ENCODE measurements at places on chromosomes 4 and X. TPM values are rescaled to one million over a fixed set of nuclear protein-coding genes. Genes with fewer than 3 reads are reported as not detected.

Gene PDE5A
- total RNA-seq, result 13.8 TPM

Gene PIM2
- total RNA-seq, result 4.6 TPM

Gene P2RY4
- total RNA-seq, result not detected

GRCh38 chrX:119121341-119121740 is 6.3 kb downstream of the KIAA1210 start:
- H3K36me3 ChIP-seq, result no peaks in the 10 kb centered on the region
- no peak overlapping the region for H3K27ac ChIP-seq
- H3K4me1 ChIP-seq, result no peaks in the 10 kb centered on the region
- no peaks in the 10 kb centered on the region for H3K27me3 ChIP-seq
- H3K4me3 ChIP-seq, result no peak overlapping the region
- DNase-seq, result peak; percentile 75

DNA sequence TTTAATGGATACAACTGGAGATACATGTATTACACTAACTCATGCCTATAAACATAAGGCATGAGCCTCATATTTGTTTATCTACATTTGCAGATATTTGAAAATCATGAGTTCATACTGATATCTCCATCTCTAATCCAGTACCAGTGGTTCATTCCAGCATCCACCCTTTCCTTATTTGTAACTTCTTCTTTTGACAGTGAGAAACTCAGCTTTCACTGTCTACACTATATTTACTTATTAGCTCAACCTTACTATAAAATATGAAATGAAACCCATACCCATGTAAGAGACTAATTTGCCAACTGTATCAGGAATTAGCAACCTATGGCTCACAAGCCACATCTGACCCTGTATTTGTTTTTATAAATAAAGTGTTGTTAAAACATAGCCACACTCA is 161.9 kb upstream of the GPRIN3 start:
- H3K27ac ChIP-seq, result peak overlapping the region; percentile 77
- no peaks in the 10 kb centered on the region for H3K36me3 ChIP-seq
- peaks cover 25% of the 10 kb centered on the region for H3K4me1 ChIP-seq
- peak overlapping the region; percentile 47 for H3K4me3 ChIP-seq
- H3K27me3 ChIP-seq, result no peaks in the 10 kb centered on the region
- peak; percentile 2 for DNase-seq

DNA sequence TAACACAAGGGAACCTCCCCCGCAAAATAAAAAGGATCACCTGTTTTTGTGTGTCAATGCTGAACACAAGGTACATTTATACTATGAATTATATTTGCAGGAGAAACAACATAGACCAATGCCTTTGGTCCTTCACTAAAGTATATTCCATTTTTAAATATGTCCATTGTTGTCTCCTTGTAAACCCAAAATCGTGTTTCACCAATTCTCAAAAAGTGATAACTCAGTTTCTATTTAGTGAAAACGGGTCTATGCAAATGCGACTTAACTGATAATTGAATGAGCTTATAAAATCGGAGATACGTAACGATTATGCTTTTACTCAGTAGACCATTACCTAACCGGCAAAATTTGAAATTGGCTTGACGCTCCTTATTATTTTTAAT is 2.1 kb downstream of the BRWD3 start:
- no peaks in the 10 kb centered on the region for H3K27me3 ChIP-seq
- H3K4me1 ChIP-seq, result no peaks in the 10 kb centered on the region
- H3K27ac ChIP-seq, result no peak overlapping the region
- no peaks in the 10 kb centered on the region for H3K36me3 ChIP-seq

GRCh38 chr4:20297783-20298182 is 46.1 kb downstream of the SLIT2 start:
- no peaks in the 10 kb centered on the region for H3K27me3 ChIP-seq
- no peak for DNase-seq
- peaks cover 37% of the 10 kb centered on the region for H3K4me1 ChIP-seq
- no peak overlapping the region for H3K4me3 ChIP-seq
- no peaks in the 10 kb centered on the region for H3K36me3 ChIP-seq
- H3K27ac ChIP-seq, result peak overlapping the region; percentile 3

- no peak overlapping the region for H3K4me3 ChIP-seq
- H3K27me3 ChIP-seq, result no peaks in the 10 kb centered on the region
- H3K27ac ChIP-seq, result no peak overlapping the region
- DNase-seq, result no peak
Observed at GRCh38 chr4:112940336-112940735, 109.1 kb upstream of the ANK2 start.

- H3K4me1 ChIP-seq, result peaks cover 5% of the 10 kb centered on the region
- no peaks in the 10 kb centered on the region for H3K27me3 ChIP-seq
- no peak overlapping the region for H3K27ac ChIP-seq
- H3K4me3 ChIP-seq, result no peak overlapping the region
Observed at GRCh38 chrX:150570512-150570911, 2.1 kb downstream of the MTM1 start.

DNA sequence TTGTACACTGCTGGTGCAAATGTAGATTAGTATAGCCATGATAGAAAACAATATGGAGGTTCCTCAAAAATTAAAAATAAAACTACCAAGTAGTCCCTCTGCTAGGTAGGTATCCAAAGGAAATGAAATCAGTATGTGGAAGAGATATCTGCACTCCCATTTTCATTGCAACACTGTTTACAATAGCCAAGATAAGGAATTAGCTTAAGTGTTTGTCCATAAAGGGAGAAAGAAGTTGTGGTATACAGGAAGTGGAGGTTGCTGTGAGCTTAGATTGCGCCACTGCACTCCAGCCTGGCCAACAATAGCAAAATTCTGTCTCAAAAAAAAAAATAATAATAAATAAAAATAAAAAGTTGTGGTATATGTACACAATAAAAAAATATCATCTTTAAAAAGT is 325.0 kb upstream of the EMCN start:
- H3K27ac ChIP-seq, result no peak overlapping the region
- no peak for DNase-seq
- H3K27me3 ChIP-seq, result no peaks in the 10 kb centered on the region
- H3K36me3 ChIP-seq, result no peaks in the 10 kb centered on the region
- H3K4me3 ChIP-seq, result no peak overlapping the region

DNA sequence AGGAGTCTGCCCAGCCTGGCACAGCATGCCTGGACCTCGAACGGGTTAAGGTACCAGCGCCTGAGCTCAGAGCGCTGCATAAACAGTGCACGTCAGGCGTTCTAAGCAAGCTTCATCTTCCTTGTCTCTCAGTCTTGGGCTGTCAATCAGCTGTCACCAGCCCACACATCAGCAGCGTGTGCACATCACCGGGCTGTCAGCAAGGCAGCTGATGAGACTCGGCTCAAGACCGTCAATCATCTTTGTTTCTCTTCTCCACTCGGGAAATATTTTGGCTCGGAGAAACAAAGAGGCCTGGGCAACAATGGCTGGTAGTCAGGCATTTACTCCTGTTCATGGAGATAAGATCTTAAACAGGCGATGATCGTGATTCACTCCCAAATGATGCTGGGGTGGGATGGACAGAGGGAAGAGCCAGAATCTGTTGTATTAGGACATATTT is 141.3 kb downstream of the LDB2 start:
- peaks cover 38% of the 10 kb centered on the region for H3K4me1 ChIP-seq
- H3K27ac ChIP-seq, result peak overlapping the region; percentile 57
- H3K4me3 ChIP-seq, result peak overlapping the region; percentile 33
- H3K27me3 ChIP-seq, result no peaks in the 10 kb centered on the region
- H3K36me3 ChIP-seq, result peaks cover 4% of the 10 kb centered on the region

DNA sequence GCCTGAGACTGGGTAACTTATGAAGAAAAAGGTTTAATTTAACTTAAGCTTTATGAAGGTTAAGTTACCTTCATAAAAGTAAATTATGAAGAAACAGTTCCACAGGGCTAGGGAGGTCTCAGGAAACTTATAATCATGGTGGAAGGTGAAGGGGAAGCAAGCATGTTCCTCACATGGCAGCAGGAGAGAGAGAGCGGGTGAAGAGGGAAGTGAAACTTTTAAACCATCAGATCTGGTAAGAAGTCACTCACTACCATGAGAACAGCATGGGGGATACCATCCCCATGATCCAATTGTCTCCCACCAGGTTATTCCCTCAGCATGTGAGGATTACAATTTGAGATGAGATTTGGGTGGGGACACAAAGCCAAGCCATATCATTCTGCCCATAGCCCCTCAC is 944.7 kb upstream of the NDST4 start:
- no peaks in the 10 kb centered on the region for H3K36me3 ChIP-seq
- H3K4me3 ChIP-seq, result no peak overlapping the region
- no peaks in the 10 kb centered on the region for H3K27me3 ChIP-seq
- no peak for DNase-seq
- no peak overlapping the region for H3K27ac ChIP-seq

DNA sequence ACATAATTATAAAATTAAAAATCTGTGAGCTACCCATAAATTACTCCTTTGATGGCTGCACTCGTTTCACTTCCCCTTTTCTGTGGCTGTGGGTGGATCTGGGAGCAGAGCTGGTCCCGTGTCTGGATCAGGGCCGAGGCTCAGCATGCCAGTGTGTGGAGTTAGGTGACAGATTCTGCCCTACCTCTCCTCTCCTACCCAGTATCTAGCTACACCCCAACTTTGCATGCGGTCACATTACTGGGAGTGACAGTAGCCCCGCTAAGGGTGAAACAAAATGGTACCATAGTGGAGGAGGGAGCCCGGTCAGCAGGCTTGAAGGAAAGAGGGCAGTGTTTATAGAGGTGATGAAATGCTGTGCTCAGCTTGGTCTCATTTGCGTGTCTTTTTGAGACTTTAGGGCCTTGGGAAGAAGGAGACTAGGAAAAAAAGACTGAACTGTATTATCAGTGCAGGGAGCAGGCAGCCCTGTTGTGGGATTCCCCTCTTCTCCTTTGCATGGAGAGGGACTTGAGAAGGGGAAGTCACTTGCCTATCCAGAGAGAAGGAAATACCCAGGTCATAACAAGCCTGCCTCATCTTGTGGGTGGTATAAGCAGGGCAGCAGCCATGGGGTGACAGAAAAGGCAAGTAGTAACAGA is 48.4 kb downstream of the ARHGAP10 start:
- no peak overlapping the region for H3K4me3 ChIP-seq
- DNase-seq, result no peak
- peaks cover 17% of the 10 kb centered on the region for H3K4me1 ChIP-seq
- H3K27ac ChIP-seq, result no peak overlapping the region
- no peaks in the 10 kb centered on the region for H3K36me3 ChIP-seq

GRCh38 chr4:159855731-159856130 is 752.9 kb downstream of the RAPGEF2 start:
- DNase-seq, result no peak
- no peak overlapping the region for H3K27ac ChIP-seq
- H3K4me3 ChIP-seq, result no peak overlapping the region
- H3K4me1 ChIP-seq, result no peaks in the 10 kb centered on the region
- H3K36me3 ChIP-seq, result no peaks in the 10 kb centered on the region

GRCh38 chr4:676871-677235 is 2.5 kb downstream of the MYL5 start:
- no peak overlapping the region for H3K4me3 ChIP-seq
- H3K27ac ChIP-seq, result no peak overlapping the region
- 0 out of 2 replicates have a peak, but pooled peaks cover 6% of the 10 kb centered on the region for H3K4me1 ChIP-seq
- no peak for DNase-seq

- no peak overlapping the region for H3K4me3 ChIP-seq
- H3K36me3 ChIP-seq, result no peaks in the 10 kb centered on the region
- H3K27me3 ChIP-seq, result no peaks in the 10 kb centered on the region
- peak; percentile 39 for DNase-seq
Observed at GRCh38 chrX:102517326-102517725, 787 bp upstream of the TMSB15A start.

DNA sequence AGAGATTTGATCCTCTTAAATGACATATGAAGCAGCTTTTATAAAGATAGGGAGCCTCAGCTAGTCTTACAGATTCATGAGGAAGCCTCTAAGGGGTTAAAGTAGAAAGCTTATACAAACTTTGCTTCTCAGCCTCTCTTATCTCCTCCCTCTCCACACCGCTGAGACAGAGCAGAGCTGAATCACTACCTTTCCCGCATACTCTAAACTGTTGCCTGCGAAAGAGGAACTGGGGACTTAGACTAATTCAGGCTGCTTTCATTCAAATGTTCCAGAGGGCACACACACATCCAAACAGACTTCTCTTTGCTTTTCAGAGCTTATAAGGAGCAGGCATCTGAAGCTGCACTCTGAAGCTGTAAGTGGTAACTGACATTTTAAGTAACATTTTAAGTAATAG is at the start of gene SERTM2:
Gene SERTM2, plus strand, starts transcription at position 169 of the 400 bp plus-strand sequence. CDS start 7,213 bp downstream, outside the sequence.
- no peak within 1 kb of the TSS for H3K27ac ChIP-seq
- no peak within 1 kb of the TSS for H3K4me3 ChIP-seq
- no peaks in the 10 kb centered on the region for H3K4me1 ChIP-seq
- H3K36me3 ChIP-seq, result no peaks in the 10 kb centered on the region
- H3K27me3 ChIP-seq, result no peaks in the 10 kb centered on the region

GRCh38 chrX:19372547-19373331 is 29.0 kb downstream of the PDHA1 start:
- H3K27me3 ChIP-seq, result no peaks in the 10 kb centered on the region
- DNase-seq, result peak; percentile 37
- H3K27ac ChIP-seq, result no peak overlapping the region
